Neural crest cell (in vitro differentiated cells): ENCODE measurements at places on chromosomes 2 and 18. TPM values are rescaled to one million over a fixed set of nuclear protein-coding genes. Genes with fewer than 3 reads are reported as not detected.

The DYNAP gene
- total RNA-seq, result not detected in 2 replicates

GRCh38 chr2:54666634-54667265 lies 56.7 kb upstream of the EML6 start:
- H3K4me1 ChIP-seq, result peaks cover 34% of the 10 kb centered on the region
- no peaks in the 10 kb centered on the region for H3K27me3 ChIP-seq
- H3K36me3 ChIP-seq, result peaks cover 40% of the 10 kb centered on the region

The ST6GAL2 gene
- total RNA-seq, result 8.1 and 9.7 TPM in 2 replicates

The SOWAHC gene
- total RNA-seq, result 10.4 and 10.9 TPM in 2 replicates

The LPIN1 gene
- total RNA-seq, result 42.3 and 43.9 TPM in 2 replicates

- no peaks in the 10 kb centered on the region for H3K27me3 ChIP-seq
- no peaks in the 10 kb centered on the region for H3K4me1 ChIP-seq
- H3K27ac ChIP-seq, result no peak overlapping the region
- H3K36me3 ChIP-seq, result no peaks in the 10 kb centered on the region
- H3K4me3 ChIP-seq, result no peak overlapping the region
These were observed 40.7 kb upstream of the SP3 start for GRCh38 chr2:174005801-174006419.

- peak; percentile 57 for DNase-seq
- H3K4me3 ChIP-seq, result peak overlapping the region; percentile 98
- H3K36me3 ChIP-seq, result no peaks in the 10 kb centered on the region
- H3K4me1 ChIP-seq, result peaks cover 55% of the 10 kb centered on the region
- H3K27ac ChIP-seq, result peak overlapping the region; percentile 98
These were observed 2.6 kb downstream of the ZNF521 start for GRCh38 chr18:25349131-25349925.

The UGT1A4 gene
- total RNA-seq, result not detected in 2 replicates

- no peak overlapping the region for H3K27ac ChIP-seq
- peaks cover 7% of the 10 kb centered on the region for H3K4me1 ChIP-seq
- no peak for DNase-seq
- no peaks in the 10 kb centered on the region for H3K36me3 ChIP-seq
- no peaks in the 10 kb centered on the region for H3K27me3 ChIP-seq
These were observed 4.9 kb downstream of the TMEM17 start for GRCh38 chr2:62501069-62501468.

- H3K36me3 ChIP-seq, result no peaks in the 10 kb centered on the region
- no peaks in the 10 kb centered on the region for H3K4me1 ChIP-seq
- H3K27me3 ChIP-seq, result no peaks in the 10 kb centered on the region
- DNase-seq, result no peak
- no peak overlapping the region for H3K4me3 ChIP-seq
These were observed 102.2 kb downstream of the LRRC30 start for GRCh38 chr18:7333025-7333562.

GRCh38 chr2:196951973-196952372 lies 25.5 kb upstream of the PGAP1 start:
- peaks cover 15% of the 10 kb centered on the region for H3K4me1 ChIP-seq
- DNase-seq, result no peak
- H3K27me3 ChIP-seq, result no peaks in the 10 kb centered on the region
- no peak overlapping the region for H3K4me3 ChIP-seq

The KATNAL2 gene
- total RNA-seq, result 7.7 and 8.7 TPM in 2 replicates

DNA sequence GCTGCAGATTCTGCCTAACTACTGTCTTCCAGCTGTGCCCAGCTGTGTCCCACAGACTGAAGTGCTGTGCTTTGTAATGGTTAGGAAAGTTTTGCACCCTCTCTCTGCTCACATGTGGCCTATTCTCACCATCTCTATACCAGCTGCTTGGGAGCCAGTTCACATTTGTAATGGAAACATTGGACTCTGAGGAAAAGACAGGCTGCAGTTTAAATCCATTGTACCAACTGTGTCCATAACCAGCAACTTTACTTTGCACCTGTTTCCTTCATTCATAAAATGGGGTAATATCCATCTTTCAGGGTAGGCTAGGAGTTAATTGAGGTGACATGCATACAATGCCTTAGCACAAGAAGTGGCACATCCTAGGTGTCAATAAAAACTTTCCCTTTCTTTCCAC lies 344.0 kb downstream of the TNS1 start:
- no peak overlapping the region for H3K27ac ChIP-seq
- DNase-seq, result no peak
- H3K4me1 ChIP-seq, result no peaks in the 10 kb centered on the region
- no peak overlapping the region for H3K4me3 ChIP-seq

- no peak overlapping the region for H3K27ac ChIP-seq
- no peak overlapping the region for H3K4me3 ChIP-seq
- H3K4me1 ChIP-seq, result no peaks in the 10 kb centered on the region
These were observed 64.4 kb upstream of the DAPL1 start for GRCh38 chr2:158730621-158731140.

- no peaks in the 10 kb centered on the region for H3K27me3 ChIP-seq
- no peak for DNase-seq
- H3K36me3 ChIP-seq, result no peaks in the 10 kb centered on the region
- no peak overlapping the region for H3K27ac ChIP-seq
- H3K4me1 ChIP-seq, result no peaks in the 10 kb centered on the region
These were observed 55.8 kb downstream of the ASXL2 start for GRCh38 chr2:25822190-25823117.

The KLHL30 gene
- 0.23 and 0.25 TPM in 2 replicates for total RNA-seq

The ASB18 gene
- total RNA-seq, result not detected in 2 replicates

DNA sequence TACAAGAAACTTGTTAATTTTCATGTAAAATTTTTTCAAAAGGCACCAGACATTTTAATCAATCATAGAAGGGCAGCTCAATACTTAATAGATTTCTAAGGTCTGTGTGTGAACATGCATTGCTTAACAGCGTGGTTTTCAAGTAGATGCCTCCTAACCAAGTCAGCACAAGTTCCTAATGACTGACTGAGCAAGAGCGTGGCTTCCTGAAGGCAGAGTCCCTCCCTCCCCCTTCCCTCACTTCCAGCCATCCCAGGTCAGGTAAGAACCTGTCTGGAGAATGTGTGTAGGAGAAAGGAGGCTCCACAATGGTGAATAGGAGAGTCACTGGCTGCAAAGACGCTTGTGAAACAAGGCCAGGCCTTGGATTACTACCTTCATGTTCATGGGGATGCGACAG lies 33.5 kb upstream of the DAPL1 start:
- no peaks in the 10 kb centered on the region for H3K27me3 ChIP-seq
- H3K27ac ChIP-seq, result no peak overlapping the region
- H3K36me3 ChIP-seq, result no peaks in the 10 kb centered on the region
- H3K4me1 ChIP-seq, result no peaks in the 10 kb centered on the region
- no peak for DNase-seq

DNA sequence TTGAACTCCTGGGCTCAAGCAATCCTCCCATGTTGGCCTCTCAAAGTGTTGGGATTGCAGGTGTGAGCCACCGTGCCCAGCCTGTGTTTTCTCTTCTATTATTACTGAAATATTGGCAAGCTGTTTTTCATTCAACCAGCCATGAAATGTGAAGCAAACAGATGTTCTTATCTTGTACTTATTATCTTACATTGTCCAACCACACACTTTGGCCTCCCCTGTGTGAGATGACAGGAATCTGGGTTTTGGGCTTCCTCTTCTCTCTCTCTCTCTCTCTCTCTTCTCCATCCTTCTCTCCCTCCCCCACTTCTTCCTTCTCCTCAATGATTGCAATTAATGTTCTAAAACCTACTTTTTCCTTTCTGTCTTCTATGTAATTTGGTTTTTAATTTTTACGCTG lies 33.1 kb downstream of the RAMP1 start:
- no peak for DNase-seq
- no peaks in the 10 kb centered on the region for H3K36me3 ChIP-seq
- peaks cover 27% of the 10 kb centered on the region for H3K4me1 ChIP-seq
- no peaks in the 10 kb centered on the region for H3K27me3 ChIP-seq
- no peak overlapping the region for H3K27ac ChIP-seq
- H3K4me3 ChIP-seq, result no peak overlapping the region

- H3K27ac ChIP-seq, result no peak overlapping the region
- DNase-seq, result no peak
- H3K4me1 ChIP-seq, result no peaks in the 10 kb centered on the region
- no peaks in the 10 kb centered on the region for H3K27me3 ChIP-seq
These were observed 39.7 kb downstream of the DHX57 start for GRCh38 chr2:38835990-38836389.

DNA sequence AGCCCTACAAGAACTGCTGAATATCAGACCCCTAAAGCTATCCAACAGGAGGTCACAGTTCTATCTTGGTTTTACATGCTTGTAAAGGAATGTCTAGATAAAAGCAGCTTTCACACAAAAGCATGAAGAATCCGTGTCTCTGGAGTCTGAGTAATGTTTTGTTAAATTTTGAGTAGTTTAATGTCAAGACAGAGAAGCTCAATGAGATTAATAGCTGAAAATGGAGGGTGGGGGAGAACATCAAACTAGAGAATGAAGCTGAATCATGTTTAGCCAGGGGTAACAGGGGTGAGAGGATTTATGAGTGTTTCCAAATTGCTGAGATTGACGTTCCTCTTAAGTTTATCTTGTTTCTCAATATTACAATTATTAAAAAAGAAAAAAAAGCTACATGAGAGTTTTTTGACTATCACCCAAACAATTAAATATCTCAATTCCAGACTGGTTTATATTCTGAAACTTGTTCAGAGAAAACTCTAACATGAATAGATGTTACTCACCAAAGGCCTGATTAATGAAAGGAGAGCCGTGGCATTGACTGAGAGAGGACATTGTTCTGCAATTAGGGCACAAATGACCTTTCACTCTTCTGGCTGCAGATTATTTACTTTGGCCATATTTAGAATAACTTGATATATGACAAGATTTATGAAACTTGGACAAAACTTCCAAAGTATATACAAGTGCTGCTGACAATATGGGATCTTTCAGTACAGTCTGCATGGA lies 266.4 kb upstream of the ETAA1 start:
- DNase-seq, result no peak
- H3K27ac ChIP-seq, result peak overlapping the region; percentile 1
- no peaks in the 10 kb centered on the region for H3K27me3 ChIP-seq
- peaks cover 19% of the 10 kb centered on the region for H3K4me1 ChIP-seq

GRCh38 chr2:121005453-121005852 lies 269.8 kb downstream of the GLI2 start:
- H3K36me3 ChIP-seq, result no peaks in the 10 kb centered on the region
- no peak for DNase-seq
- H3K27ac ChIP-seq, result peak overlapping the region; percentile 66
- H3K4me1 ChIP-seq, result peaks cover 15% of the 10 kb centered on the region

GRCh38 chr2:117123362-117123761 lies 691.1 kb upstream of the DDX18 start:
- H3K36me3 ChIP-seq, result peaks cover 9% of the 10 kb centered on the region
- no peak for DNase-seq
- H3K27ac ChIP-seq, result no peak overlapping the region
- H3K4me1 ChIP-seq, result peaks cover under 1% of the 10 kb centered on the region

GRCh38 chr2:227860221-227860641 lies 11.2 kb upstream of the DAW1 start:
- H3K27ac ChIP-seq, result no peak overlapping the region
- H3K27me3 ChIP-seq, result no peaks in the 10 kb centered on the region
- no peak overlapping the region for H3K4me3 ChIP-seq
- no peaks in the 10 kb centered on the region for H3K36me3 ChIP-seq
- no peaks in the 10 kb centered on the region for H3K4me1 ChIP-seq
- no peak for DNase-seq

DNA sequence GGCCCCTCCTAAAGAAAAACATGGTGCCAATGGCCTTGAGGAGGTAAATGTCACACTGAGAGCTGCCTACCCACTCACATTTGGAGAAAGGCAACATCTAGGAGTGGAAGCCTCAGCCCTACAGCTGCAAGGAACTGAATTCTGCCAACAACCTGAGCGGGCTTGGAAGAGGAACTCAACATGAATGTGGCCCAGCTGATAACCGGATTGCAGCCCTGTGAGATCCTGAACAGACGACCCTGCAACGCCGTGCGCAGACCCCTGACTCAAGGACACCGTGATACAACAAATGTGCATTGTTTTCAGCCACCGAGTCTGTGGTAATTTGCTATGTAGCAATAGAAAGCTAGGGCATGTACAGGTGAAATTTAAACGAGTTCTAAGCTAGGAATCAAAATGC lies 99.4 kb downstream of the MYOM1 start:
- no peak for DNase-seq
- no peaks in the 10 kb centered on the region for H3K27me3 ChIP-seq
- no peak overlapping the region for H3K4me3 ChIP-seq

The DDX1 gene
- total RNA-seq, result 154 and 157 TPM in 2 replicates

DNA sequence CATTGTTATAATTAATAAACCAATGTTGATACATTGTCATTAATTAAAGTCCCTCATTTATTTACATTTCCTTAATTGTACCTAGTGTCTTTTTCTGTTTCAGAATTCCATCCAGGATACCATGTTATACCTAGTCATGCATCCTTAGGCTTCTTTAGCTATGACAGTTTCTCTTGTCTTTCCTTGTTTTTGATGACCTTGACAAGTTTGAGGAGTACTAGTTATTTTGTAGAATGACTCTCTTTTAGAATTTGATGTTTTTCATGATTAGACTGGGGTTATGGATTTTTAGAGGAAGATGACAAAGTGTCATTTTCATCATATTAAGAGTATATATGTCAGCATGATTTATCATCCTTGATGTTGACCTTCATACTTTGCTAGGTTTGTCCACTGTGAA lies 16.4 kb downstream of the GIGYF2 start:
- no peaks in the 10 kb centered on the region for H3K27me3 ChIP-seq
- H3K4me3 ChIP-seq, result no peak overlapping the region
- H3K27ac ChIP-seq, result no peak overlapping the region
- DNase-seq, result no peak
- peaks cover 25% of the 10 kb centered on the region for H3K36me3 ChIP-seq

DNA sequence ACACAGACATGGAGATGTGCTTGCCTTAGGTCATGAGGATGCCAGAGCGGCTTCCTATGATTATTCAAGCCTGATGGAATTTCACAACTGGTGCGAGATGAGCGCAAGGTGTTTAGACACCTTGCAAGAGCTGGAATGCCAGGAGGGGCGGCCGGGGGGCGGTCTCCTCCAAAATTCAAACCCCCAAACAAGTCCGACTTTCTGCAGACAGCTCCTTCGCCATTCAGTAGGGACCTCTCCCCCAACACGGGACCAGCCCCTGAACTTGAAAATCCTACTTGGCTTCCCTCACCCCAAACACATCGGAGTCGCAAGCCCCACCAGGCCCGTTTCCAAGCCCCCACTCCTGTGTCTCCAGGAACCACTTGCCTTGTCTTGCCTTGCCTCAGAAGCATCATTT lies 64.8 kb upstream of the ID2 start:
- no peak overlapping the region for H3K4me3 ChIP-seq
- no peak overlapping the region for H3K27ac ChIP-seq
- H3K36me3 ChIP-seq, result no peaks in the 10 kb centered on the region
- no peaks in the 10 kb centered on the region for H3K4me1 ChIP-seq

- no peaks in the 10 kb centered on the region for H3K36me3 ChIP-seq
- no peak for DNase-seq
- H3K4me1 ChIP-seq, result peaks cover 6% of the 10 kb centered on the region
- H3K27me3 ChIP-seq, result peaks cover 14% of the 10 kb centered on the region
- H3K4me3 ChIP-seq, result no peak overlapping the region
These were observed 124.6 kb upstream of the CD302 start for GRCh38 chr2:159922563-159922962.

GRCh38 chr18:50926521-50926920 lies 41.3 kb upstream of the ELAC1 start:
- H3K27me3 ChIP-seq, result no peaks in the 10 kb centered on the region
- peaks cover 42% of the 10 kb centered on the region for H3K36me3 ChIP-seq
- no peak overlapping the region for H3K4me3 ChIP-seq
- no peak for DNase-seq
- no peak overlapping the region for H3K27ac ChIP-seq
